ENCODE measurements at places on chromosomes 2 and 18.

GRCh38 chr2:216554755-216555154 lies 56.1 kb downstream of the RPL37A start:
- no peak for DNase-seq

GRCh38 chr18:34631093-34631966 lies 78.8 kb upstream of the DTNA start:
- DNase-seq = peak; percentile 42

DNA sequence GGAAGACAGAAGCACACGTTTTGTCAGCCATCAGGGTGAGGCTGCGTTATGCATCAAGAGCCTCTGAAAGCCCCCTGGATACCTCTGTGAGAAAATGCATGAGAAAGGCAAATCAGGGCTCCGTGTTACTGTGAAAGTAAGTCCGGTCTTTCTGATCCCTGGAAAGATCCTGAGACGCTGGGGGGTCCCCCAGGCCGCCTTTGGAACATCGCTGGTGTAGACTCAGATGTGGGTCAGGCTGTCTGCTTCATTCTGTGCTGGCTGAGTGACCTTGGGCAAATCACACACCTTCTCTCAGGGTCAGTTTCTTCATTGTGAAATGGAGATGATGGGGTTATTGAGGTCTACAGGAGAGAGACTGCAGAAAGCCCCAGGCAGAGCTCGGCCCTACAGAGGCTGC lies 42.0 kb upstream of the HS6ST1 start:
- no peak for DNase-seq

- peak; percentile 85 for DNase-seq
Observed at GRCh38 chr18:43661570-43661969, 384.3 kb upstream of the SYT4 start.

DNA sequence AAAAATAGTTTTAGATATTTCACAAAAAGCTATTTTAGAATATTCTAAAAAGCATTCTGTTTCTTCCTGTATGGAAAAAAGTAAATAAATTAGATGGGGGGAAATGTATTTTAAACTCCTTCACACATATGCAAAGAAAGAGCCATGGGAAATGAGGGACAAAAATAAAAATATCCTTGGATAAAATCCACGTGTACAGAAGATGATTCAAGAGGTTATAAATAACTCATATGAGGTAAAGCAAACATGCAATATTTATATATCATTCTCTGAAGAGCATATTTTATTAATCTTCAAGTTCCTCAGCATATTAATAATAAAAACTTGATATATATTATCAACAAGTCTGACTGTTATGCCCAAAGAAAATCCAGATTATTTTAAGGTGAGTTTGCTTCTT lies 8.8 kb upstream of the GFPT1 start:
- no peak for DNase-seq

Data from foreskin fibroblast (primary cell).